ENCODE measurements at places on chromosomes 2 and 18.

DNA sequence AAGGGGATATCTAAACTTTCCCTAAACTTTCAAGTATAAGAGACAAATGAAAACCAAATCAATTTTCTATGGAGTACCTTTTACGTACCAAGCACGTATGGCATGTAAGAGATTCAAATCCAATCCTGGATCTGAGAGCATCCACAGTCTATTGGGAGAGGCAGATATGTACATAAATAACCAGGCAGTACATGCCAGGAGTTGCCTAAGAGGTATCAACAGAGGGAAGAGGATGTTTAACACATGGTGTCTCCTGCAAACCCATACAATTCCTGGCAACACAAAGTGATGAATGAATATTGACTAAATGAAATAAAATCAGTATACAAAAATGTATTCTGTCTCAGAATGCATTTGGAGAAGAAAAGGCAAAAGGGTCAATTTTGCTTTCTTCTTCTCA lies 116.6 kb downstream of the PIGN start:
- no peak for DNase-seq

DNA sequence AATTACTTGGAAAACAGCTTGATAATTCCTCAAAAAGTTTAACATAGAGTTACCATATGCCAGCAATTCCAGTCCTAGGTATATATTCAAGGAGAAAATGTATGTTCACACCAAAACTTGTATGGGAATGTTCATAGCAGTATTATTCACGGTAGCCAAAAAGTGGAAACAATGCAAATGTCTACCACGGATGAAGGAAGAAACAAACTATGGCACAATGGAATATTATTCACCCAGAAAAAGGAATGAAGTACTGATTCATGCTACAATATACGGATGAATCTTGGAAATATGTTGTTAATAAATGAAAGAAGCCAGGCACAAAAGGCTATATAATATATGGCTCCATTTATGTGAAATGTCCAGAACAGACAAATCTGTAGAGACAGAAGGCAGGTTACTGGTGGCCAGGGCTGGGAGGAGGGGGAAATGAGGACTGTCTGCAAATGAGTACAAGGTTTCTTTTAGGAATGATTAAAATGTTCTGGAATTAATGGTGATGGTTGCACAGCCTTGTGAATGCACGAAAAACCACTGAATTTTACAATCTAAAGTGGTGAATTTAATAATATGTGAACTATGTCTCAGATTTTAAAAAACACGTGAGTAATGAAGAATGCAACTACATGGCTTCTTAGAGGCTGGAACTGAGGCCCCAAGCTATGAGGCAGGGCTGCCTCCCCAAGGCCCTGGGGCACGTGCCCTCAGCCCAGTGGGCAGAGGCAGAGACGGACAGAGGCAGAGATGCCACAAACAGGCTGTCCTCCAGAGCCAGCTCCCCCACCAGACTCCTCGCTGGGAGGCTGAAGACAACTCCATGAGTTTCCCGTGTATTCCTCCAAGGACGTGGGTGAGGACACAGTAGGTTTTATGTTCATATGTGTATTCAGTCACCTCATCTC lies 5.0 kb downstream of the LIMS2 start:
- no peak for DNase-seq

DNA sequence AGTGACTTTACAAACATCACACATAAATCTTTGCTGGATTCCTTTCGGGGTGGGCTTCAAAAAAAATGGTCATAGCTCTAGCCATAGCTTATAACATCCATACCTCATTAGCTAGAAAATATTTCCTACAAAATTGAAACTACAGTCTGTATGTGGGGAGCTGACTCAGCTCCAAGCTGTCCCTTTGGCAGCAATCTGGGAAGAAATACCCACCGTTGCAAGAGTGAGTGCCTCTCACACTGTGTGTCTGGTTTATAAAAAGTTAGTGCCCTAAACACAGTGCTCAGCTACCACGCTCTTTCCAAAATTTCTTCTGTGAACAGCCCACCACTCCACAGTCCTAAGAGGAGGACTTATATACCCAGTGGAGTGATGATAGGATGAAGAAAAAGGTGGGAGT lies 170.1 kb downstream of the RBM43 start:
- no peak for DNase-seq

DNA sequence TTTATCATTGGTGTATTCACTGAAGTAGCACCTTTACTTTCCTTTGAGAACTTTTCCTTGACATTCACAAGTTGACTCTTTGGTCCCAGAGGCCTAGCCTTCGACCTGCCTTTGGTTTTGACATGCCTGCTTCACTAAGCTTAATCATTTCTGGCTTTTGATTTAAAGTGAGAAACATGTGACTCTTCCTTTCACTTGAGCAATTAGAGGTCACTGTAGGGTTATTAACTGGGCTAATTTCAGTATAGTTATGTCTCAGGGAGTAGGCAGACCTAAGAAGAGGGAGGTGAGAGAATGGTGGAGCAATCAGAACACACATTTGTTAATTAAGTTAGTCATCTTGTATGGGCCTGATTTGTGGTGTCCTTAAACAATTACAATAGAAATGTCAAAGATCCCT lies 1040.7 kb upstream of the SLC39A10 start:
- no peak for DNase-seq

GRCh38 chr2:204625135-204625534 lies 79.9 kb downstream of the PARD3B start:
- DNase-seq: no peak

Data from HFF-Myc (cell line).